ENCODE measurements at places on chromosomes 5 and 9.

GRCh38 chr5:111584651-111585050 lies 72.3 kb upstream of the STARD4 start:
- peak; percentile 44 for DNase-seq

DNA sequence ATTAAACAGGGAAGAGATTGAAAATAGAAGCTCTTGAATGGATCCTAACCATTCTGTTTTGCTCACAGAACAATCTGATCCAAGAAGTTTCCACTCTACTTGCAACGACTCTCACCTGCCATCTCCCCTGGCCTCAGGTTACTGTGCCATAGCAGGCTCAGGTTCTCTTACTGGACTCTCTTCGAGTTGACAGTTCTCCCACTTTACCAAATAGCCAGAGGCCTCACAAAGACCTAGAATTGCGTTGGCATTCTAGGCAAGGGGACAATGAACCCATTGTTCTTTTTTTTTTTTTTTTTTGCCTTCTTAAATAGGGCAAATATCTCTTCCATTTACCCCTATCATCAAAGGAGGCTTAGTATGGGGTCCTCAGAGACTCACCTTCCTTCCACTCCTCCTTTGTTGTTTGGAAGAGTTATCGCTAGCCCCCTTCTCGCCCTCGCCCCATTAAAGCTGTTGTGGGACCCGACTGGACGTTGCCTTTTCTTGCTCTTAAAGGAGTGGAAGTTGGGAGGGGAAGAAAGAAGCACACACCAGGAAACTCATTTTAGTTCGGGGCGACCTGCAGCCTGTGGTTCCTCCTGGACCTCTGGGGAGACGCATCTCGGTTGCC lies 688 bp upstream of the PLPPR1 start:
- DNase-seq, result no peak

DNA sequence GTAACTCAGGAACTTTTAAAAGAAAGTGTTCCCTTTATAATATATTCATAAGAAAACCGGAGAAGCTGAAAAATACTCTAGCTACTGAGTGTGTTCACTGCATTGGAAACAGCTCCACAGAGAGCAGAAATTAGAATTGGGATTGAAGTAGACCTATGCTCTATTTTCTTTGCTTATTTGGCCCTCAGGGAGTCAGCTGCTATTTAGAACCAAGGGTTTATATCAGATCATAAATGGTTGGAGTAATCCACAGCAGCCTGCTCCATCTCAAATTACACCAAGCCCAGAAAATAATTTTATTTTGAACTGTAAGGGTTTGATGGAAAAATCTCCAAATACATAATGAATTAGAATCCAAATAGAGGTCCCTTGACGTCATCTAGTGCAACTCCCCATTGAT lies 202.6 kb downstream of the ADAMTSL1 start:
- peak; percentile 10 for DNase-seq

GRCh38 chr5:177476531-177477233 lies 3.2 kb upstream of the DBN1 start:
- no peak for DNase-seq

- DNase-seq, result no peak
Measured at GRCh38 chr9:37999588-38000189, 69.3 kb downstream of the SHB start.

DNA sequence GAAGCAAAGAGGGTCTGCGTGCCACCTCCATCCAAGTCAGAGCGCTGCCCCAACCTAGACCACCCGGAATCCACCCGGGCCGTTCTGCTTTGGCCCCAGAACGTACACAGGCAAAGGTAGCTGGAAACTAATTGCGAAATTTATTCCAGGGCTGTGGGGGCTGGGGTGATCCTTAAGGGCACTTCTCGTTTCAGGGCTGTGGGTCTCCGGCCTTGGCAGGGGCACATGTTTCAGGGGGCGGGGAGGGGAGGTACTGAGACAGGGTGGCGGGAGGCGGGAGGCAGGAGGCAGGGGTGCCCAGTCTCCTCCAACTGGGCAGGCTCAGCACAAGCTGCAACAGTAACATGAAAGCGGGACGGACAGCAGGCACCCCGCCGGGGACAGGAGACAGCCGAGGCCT lies 26.1 kb downstream of the NR5A1 start:
- DNase-seq, result no peak

DNA sequence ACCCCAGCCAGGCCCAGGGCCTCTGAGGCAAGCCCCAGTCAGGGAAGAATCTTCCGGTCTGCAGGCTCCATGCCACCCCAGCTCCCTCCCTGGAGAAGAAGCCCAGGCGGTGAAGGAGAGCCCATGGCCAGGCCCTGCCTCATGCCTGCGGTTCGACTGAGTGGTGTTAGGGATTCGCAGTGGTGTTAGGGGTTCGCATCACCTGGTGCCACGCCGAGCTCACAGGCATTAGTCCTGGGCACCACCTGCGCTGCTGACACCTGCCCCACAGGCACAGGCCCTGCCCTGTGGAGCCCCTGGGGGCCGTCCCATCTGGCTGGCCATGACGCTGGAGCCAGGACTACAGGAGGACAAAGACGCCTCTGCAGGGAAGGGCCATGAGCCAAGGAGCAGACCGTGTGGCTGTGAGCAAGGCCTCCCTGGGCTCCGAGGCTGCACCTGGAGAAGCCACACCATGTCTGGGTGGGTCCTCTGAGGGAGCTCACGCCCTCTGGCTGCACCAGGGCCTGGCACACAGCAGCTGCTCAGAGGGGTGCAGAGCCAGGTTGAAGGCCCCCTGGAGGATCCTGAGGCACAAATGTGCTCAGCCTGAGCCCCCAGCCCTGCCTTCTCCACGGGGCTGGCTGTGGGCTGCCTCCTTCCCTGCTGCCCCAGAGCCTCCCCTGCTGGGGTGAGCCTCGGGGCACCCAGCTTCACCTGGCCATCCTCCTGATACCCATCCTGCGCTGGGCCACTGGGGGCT lies 27.6 kb upstream of the RNF130 start:
- DNase-seq, result no peak

All from stomach (tissue), 19 donors.